Stimulated activated naive B cell treated with anti-CD40 and anti-IgM and Interleukin-4, amounts not matched to agents 10 μg/mL and 1 μg/mL and 100 μg/mL, for 72 hours (primary cell): ENCODE measurements at places on chromosomes 16 and 17.
A peak's percentile ranks its signal among the peaks of the same experiment; 100 is the strongest.

- peak; percentile 33 for DNase-seq
Observed at GRCh38 chr16:11258553-11259492, 2.8 kb upstream of the SOCS1 start.

DNA sequence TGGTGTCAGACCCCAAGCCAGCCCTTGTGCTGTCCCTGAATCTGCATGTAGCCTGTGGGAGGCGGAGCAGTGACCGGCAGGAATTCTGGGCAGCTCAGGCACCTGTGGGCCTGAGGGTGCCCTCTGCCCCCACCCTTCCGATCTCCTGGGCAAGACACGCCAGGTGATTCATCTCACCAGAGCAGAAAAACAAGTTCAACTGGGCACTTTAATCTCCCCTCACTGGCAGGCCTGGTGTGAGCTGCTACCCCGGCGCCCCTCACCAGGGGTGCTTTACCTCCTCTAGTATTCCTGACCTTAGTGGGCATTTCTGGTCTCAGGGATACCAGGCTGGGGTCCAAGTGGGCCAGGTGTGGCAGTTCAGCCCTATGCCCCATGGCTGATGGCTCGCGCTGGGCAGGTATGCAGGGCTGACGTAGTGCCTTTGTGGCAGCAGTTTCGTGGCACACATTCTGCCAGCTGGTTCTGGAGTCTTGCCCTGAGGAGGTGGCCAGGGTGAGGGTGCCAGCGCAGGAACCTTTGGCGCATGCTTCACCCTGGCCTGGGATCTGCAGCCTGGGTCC lies 6.0 kb downstream of the ERBB2 start:
- DNase-seq, result no peak

- DNase-seq, result no peak
Observed at GRCh38 chr17:68831170-68831569, 124.0 kb downstream of the ABCA8 start.

DNA sequence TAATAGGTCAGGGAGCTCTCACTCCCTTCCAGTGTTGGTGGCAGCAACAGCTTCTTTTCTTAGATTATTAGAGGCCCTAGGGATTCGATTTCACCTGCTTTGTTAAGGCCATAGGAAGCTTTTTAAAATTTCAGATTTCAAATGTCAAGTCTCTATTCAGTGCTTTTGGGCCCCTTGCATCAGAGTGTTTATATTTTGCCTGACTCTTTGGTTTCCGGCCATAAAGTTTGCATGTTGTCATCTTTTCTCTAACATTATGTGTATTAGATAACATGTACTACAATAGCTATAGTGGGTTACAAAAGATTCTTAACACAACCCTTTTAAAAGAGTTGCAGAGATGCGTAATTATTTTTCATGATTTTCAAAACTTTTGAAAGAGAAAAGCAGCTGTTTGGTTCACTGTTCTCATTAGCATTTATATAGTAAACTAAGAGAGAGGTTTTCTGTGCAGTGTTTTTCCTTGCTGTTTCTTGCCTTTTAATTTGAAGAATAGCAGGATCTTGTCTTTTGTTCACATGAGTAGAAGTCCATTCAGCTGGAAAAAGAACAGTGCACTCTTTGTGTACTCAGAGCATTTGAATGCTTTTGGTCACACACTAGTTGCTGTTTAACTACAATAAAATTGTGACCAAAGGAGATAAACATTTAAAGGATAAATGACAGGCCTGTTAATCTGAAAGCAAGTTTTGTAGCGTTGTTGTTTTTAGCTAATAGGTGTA lies 52.5 kb downstream of the FTO start:
- no peak for DNase-seq

- no peak for DNase-seq
Observed at GRCh38 chr17:28675490-28675889, 13.5 kb downstream of the SUPT6H start.

- DNase-seq, result no peak
Observed at GRCh38 chr16:57708168-57708567, 13.6 kb downstream of the DRC7 start.

DNA sequence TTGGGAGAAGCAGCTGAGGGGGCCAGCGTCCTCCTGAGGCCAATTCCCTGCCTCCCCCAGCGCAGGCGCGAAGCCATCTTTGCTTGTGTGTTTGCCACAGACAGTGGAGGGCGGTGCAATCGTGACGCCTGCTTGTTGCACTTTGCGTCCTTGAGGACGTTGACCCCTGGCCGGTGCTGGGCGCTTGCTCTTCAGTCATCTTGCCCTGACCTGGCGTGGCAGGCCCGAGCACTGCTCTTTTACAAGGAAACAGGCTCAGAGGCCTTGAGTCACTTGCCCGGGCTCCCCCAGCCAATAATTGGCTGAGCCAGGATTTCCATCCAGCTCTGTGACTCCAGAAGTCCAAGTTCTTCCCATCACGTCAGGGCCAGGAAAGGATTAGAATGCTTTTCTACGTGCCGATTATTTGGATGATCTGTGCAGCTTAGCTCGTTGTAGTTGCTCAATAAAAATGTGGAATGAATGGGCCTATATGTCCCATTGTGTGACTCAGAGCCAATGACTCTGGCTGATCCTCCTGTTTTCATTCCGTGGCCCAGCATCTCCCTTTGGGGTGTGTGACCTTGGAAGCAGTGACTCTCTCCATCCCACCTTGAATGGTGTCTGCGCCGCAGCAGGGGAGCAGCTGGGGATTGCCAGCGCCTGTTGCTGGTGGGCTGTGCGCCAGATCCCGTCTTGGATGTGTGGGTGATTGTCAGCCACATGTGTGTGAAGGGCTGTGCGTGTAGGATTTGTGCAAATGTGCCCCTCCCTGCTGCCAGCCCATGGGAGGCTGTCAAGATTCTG lies 214.1 kb downstream of the SEC14L1 start:
- DNase-seq, result no peak

- DNase-seq, result peak; percentile 46
Observed at GRCh38 chr17:50346313-50347116, 589 bp downstream of the XYLT2 start.

GRCh38 chr17:66248285-66248684 lies 19.1 kb upstream of the APOH start:
- DNase-seq, result no peak

DNA sequence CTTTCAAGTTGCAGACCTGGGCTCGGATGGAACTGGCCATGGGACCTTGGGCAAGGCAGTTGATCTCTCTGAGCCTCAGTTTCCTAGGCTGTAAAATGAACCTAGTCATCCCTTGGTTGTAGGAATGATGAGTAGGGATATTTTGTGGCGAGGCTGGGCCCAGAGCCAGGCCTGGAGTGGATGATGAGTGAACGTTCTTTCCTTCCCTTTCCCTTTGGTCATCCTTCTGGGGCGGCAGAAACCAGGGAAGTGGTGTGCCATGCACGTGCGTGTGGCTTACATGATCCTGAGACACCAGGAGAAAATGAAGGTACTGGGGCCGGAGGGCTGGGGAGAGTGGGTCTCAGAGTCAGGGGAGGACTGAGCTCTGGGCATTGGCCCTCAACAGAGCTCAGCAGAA lies 8.4 kb downstream of the FBRS start:
- no peak for DNase-seq

- peak; percentile 83 for DNase-seq
Observed at GRCh38 chr17:77465358-77466041, 324.7 kb downstream of the SEC14L1 start.

- DNase-seq, result no peak
Observed at GRCh38 chr17:55654821-55655220, 67.8 kb downstream of the TMEM100 start.

GRCh38 chr17:41360296-41360995 lies 9.2 kb downstream of the KRT33B start:
- no peak for DNase-seq

DNA sequence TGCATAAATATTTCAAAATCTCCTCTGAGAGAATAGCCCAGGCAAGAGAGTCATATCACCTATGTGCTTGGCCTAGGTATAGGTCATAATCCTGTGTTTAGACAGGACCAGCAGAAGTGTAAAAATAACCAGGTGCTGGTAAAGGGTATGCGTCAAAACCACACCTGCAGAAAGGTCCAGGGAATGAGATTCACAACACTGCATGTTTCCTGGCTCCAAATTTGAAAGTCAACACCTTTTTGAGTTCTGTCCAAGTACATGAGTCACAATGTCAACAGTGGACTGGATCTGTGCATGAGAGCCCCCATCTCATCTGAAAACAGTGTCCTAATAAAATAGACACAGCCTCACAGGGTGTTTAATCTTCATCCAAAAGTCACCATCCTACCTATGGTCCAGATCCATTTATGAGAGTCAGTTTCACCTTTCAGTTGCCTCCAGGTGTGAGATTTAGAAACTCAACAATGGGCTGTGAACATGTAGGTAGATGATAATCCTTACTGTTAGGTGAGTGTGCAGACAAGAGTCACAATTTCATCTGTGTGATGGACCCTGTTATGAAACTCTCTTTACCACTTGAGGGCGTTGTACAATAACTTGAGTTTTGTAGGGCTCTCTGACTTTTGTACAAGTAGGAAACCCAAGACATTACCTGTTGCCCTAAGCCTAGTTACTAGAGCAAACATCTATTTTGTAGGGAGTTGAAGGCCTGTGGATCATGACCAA lies 2100.7 kb downstream of the TP53TG3F start:
- DNase-seq, result no peak

GRCh38 chr16:10932959-10933710 lies 9.1 kb downstream of the DEXI start:
- no peak for DNase-seq

DNA sequence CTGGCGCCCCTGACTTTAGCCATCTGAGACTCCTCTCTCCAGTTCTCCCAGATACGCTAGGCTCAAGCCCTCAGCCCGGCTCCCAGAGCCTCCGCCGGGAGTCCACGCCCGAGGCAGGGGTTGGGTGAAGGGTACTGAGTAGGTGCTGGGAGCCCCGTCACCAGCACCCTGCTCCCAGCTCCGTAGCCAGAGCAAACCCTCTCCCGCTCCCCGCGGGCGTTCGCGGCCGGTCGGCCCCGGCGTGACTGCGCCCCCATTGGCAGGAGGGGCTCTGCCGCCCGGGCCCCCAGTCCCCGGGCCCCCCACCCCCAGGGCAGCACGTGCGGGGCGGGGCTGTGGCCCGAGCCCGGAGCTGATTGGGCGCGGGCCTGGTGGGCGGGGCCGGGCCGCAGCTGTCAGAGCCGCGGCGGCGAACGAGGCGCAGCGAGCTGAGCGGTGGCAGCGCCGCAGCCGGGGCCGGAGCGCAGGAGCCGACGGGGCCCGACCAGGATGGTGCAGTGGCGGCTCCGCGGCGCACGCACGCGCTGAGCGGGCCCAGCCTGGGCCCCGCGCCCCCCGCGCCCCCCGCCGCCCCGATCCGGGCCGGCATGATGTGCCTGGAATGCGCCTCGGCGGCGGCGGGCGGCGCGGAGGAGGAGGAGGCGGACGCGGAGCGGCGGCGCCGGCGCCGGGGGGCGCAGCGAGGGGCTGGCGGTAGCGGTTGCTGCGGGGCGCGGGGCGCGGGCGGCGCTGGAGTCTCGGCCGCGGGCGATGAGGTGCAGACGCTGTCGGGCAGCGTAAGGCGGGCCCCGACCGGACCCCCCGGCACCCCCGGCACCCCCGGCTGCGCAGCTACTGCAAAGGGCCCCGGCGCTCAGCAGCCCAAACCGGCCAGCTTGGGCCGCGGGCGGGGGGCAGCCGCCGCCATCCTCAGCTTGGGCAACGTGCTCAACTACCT lies at the start of gene SPNS2:
SPNS2 (plus strand) TSS at position 421 of the 937 bp plus-strand sequence; CDS start at position 588, 167 bp downstream.
- peak; percentile 48 for DNase-seq

DNA sequence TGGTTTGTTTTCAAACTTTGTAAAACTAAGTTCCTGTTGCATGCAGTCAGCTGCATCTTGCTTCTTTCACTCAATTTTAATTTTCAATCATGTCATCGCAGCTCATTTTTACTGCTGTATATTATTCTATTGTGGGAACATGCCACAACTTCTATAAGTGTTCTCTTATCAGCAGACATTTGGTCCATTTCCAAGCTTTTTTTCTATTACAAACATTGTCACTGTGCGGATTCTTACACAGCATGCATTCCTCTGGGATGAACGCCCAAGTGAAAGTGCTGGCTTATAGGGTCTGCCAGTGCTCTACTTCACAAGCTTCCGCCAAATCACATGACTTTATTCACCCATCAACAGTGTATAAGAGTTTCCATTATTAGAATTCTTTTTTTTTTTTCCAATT lies 22.7 kb downstream of the GINS3 start:
- no peak for DNase-seq

GRCh38 chr16:66274335-66275110 lies 92.0 kb upstream of the CDH5 start:
- no peak for DNase-seq

- no peak for DNase-seq
Observed at GRCh38 chr16:15752717-15753488, 102.9 kb downstream of the NDE1 start.

DNA sequence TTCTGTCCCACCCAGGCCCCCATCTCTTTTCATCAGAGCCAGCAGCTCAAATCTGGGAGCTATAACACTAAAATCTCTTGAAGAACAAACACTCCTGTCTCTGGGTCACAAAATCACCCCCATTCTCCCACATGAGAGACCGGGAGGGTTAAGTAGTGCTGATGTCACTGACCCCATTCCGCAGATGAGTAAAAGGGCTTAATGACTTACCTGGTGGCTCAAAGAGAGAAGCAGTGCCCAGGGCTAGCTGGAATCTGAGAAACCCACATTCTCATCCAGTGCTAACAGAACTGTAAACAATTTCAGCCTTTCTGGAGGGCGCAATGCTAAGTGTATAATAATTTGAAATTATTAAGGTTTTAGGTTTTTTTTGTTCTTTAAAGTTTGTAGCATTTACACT lies 26.3 kb upstream of the LHX1 start:
- DNase-seq, result no peak

DNA sequence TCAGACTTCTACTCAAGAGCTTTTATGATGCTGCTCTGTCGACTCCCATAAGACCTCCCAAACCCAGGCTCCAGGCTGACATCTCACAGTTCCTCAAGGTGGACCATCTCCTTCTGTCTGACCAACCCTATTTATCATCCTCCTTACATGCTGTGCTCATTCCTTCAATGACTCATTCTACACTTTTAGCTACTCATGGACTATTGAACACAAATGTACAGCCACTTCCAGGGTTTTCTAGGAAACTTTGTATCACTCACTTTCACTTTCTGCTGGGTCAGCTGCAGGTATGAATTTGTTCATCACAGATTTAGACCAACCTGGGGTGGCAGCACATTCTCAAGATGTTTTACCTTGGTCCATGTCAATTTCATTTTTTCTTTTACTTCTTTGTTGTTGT lies 162.4 kb upstream of the FAM20A start:
- no peak for DNase-seq

GRCh38 chr17:67515490-67516083 lies 138.5 kb downstream of the PITPNC1 start:
- DNase-seq, result no peak

GRCh38 chr16:63945806-63946205 lies 1176.1 kb downstream of the CDH11 start:
- DNase-seq, result no peak
